ENCODE measurements at places on chromosomes 3 and 15.

DNA sequence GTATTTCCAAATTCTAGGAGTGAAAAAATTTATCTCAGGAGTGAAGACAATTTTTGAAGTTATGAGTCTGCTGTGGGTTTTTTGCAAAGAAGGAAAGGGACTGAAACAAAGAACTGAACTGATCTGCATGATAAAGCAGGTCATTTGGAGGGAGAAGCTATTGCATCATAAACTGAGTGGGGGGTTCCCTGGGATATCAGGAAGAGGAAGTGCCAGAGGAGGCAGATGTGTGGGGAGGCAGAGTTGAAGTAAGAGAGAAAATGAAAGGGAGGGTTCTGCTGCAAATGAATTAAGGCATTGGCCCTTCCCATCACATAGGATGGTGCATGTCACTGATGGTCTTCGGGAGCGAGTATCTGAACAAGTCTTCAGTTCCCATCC, 379.2 kb downstream of the VPS13C start:
- DNase-seq: no peak

DNA sequence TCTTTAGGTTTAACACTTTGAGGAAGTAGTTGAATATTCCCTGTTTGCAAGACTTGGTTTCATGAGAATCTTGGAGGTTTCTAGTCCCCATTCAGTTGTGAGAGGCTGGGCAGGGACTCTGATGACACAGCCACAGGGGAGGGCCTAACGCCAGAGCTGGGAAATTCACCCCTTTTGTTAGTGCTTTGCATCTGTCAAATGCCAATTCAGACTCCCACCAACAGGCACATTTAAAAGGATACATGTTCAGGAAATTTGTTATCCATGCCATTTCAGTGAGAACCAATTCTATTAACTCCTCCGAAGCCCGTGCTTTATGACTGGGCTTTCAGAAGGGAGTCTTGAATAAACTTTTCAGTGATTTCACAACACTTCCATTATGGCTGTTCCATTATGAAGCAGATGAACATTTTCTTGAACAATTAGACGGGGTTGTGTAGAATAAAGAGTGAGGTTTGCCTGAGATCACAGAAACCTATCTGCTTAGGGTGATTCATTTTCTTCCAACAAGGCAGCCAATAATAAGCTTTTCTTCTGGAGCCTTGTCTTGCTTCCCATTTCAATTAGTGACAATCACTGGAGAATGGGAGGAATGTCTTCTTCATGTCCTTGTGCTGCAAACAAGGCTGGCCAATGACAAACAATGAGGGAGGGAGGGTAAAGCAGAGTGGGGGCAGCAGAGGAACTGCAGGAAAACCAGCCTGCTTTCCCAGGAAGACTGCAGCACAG, 90.6 kb downstream of the SOX14 start:
- no peak for DNase-seq

- DNase-seq: no peak
Measured at GRCh38 chr15:69469467-69470201, 17.0 kb downstream of the RPLP1 start.

- DNase-seq: no peak
Measured at GRCh38 chr15:86879250-86880229, 799.9 kb downstream of the AGBL1 start.

DNA sequence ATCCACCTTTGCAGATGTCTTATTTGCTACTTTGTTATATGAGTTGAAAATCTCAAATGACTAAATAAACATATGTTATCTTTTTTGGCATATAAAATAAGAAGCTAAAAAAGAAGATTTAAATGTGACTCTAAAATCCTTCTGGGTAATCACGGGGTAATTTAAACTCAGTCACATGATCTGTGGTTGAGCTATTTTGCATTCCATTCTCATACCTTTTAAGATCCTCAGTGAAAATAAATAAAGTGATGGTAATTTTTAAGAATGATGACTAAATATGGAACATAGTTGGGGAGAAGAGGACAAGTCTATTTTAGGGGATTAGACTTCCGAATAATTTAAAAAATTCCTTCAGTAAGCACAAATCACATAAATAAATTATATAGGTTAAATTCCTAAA, 1076.8 kb downstream of the TUSC7 start:
- no peak for DNase-seq

DNA sequence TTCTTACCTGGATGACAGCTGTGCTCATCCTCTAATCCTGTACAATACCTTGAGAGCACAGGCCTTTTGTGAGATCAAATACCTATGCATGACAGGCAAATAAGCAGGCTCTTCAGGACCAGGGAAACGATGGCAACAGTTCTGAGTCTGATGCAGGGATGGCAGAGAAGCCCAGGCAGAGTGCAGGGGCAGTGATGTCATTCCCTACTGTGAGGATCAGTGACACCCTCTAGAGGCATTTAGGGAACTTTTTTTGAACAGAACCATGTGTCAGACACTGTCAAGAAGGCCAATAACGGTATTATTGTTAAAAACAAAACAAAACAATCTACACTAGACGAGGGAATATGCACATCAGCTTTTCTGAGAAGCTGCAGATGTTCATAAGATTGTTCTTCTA, 314.8 kb upstream of the CTDSPL start:
- no peak for DNase-seq

DNA sequence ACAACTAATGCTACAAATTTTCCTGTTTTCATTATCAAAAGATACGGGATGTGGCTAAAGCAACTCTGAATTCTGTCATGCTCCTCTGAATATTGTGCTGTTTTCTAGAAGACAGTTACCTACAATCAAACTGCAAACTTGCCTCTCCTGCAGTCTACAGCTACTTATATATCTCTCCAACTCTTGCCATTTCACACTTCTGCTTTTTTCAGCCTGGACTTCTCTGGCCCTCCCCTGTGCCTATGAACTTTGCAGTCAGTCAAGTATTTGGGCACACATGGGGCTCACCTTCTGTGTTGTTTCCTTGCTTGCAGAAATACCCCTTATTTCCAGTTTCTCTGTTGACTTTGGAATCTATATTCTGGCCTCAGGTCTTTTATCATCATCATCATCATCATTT, 575.6 kb downstream of the GRM7 start:
- no peak for DNase-seq

GRCh38 chr3:16067837-16068471, 106.5 kb upstream of the GALNT15 start:
- DNase-seq: no peak

DNA sequence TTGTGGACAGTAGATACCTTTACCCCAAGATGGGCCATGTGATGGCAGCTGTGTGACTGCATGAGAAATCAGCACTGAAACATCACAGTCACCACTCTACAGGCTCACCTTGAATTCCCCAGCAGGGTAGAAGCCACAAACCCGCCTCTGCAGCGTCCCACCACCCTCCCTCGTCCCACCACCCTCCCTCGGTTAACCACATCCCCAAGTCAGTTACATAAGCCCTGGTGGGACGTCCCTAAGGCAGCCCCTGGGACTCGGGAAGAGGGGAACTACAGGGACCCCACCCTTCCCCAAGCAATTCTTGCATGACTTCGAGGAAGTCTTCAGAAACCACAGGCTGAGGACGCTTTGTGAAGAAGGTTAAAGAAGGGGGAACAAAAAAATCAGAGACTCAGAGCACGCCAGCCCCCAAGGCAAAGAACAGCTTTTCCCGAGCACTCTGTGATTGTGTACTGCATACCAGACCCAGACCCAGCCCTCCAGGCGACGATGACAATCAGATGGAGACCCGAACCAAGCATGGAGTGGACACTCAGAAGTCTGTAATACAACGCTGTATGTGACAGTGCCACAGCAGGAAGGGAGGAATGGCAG, 60.5 kb downstream of the SH3BP5 start:
- peak; percentile 51 for DNase-seq

DNA sequence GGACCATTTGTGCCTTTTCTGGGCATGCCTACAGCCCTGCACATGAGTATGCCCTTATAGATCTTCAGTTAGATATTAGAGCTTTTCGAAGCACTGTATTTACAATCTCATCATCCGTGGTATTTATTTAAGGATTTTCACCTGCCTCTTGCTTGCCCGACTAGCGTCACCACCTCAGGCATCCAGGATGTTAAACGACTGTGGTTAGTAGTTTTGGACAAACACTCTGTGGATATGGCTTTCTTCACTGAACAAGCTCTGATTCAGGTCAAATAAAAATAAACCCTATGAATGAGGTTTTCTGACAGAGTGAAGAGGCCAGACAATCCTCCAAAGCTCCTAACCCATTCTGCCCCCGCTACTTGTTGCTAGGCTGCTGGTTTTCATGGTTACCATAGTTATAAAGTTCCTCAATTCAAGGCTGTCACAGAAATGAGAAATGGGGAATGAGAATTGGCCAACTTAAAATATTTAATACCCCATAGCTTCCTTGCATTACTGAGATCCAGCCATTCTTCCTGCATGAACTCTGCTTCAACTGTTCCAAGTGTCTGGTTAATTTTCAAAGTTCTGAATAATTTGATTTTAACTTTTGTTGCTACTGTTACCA, 440.1 kb downstream of the GABRG3 start:
- no peak for DNase-seq

DNA sequence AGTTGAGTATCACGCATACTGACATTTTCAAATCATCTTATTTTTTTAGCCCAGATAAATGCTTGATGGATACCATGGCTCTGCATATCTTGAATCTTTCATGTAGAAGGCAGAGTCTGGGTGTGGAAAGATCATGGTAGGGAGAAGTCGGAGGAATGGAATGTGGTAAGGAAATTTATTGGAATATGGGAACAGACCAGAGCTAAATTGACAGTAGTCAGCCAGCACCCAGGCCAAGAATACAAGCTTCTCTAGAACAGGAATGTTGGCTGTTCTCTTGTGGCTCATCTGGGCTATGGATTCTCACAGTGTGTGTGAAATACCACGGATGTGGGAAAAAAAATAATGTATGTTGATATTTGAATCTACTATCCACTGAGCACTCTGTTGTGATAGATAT, 305.7 kb upstream of the COL8A1 start:
- no peak for DNase-seq

- peak; percentile 44 for DNase-seq
Measured at GRCh38 chr3:46538803-46539442, 27.2 kb downstream of the LRRC2 start.

DNA sequence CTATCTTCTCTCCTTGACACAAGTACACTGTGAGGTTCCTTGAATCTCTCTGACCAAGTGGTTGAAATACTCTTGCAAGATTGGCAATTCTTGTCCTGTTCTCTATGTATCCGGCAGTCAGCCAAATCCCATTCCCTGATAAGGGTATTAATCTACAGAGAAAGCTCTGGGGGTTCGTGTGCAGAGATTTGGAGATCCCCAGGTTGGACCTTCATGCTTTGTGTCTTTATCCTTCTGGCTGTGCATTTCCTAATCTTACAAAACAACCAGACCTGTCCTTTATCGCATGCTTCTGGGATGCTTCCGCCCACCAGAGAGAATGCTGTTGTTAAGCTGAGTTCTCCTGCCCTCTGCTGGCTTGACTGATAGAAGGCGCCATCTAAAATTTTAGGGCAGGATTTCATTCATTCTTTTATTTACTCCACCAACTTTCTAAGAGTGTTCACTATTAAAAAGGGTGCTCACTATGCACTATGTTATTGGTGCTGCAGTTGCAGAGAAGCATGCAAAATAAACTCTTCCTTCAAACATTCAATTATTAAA, 8.6 kb upstream of the SST start:
- DNase-seq: no peak

DNA sequence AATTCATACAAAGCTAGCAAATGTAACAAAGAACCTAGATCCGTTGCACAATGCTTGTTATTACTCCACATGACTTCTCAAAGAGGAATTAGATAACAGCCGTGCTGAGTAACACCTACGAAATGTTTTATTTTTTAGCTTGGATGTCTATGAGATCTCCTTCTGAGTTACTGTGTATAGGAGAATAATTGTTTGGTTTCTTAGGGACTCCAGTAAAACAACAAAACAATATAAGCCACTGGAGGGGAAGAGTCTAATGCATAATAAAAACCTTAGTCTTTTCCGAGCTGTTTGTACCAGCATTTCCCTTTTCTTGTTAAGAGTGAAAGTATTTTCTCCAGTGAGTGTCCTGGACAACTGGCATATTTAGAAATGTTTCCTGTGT, 15.6 kb downstream of the SNAP23 start:
- DNase-seq: no peak

DNA sequence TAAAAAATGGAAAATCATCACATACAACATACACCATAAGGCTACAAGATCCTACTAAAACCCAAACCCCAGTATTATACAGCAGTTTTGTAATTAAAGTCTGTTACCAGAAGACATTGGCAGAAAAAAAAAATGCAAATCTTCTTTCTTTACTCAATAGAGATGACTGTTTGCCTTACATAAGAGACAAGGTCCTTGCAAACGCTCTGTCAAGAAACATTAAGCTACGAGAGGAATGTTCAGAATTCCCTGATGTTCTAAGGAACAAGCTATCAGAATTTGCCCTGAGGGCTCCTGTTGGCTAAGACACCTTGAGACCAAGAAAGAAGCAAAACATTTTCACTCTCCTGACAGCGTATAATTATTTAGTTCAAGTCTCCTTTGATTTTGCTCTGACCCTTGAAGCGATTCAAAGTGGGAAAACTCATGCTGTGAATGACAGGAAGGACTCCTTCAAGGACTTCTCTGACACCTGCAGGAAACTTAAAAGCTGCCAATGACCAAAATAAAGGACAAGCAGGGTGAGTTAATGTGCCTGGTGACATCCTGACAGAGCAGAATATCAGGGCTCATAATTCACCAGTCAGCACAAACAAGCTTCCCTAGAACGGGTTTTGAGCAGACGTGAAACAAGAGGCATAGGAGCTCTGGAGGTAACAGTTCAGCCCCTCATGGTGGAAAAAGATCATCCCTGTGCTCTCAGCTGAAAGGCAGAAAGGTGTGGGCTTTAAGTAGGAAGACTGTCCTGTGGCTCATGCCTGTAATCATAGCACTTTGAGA, 2.5 kb downstream of the SCAMP2 start:
- no peak for DNase-seq

- DNase-seq: no peak
Measured at GRCh38 chr15:73225358-73226015, 143.3 kb downstream of the HCN4 start.

DNA sequence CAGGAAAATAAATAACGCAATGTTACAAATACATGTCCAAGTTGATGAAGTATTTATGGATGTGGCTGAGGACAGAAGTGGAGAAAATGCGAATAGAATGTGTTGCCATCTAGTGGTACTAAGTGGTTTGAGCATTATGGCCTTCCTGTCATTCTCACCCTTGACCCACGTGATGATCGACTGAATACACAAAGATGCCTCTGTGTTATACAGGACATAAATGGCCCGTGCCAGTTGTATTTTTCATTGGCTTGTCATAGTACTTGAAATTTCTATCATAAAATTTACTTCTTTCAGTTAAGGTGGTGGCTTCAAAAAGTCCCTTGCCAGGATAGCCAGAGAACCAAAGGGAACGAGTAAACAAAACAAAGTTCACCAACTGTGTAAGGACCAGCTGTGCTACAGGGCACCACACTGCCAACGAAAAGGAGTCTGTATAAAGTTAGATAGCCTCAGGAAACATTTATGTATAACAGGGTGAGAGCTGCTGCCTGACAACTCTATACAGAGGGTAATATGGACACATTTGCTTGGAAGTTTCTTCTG, 103.7 kb downstream of the MYH15 start:
- DNase-seq: no peak

DNA sequence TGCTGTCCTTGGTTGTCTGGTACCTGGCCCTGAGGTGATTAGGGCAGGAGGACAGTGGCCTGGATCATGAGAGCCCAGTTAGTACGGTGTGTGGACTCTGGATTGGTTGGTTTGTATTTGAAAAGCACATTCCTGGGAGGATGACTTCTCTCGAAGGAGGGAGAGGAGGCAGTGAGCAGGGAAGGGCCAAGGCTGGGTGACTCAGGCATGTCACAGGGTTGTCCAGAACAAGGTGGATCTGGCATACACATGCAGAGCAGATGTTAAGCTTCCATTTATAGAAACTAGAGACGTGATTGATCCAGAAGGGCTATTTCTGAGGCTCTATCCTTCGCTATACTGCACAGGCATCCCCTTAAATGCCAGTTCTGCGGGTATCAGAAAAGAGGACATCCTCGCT, 34.4 kb downstream of the FAM240A start:
- DNase-seq: no peak

All from stimulated activated CD8-positive, alpha-beta memory T cell treated with anti-CD3 and anti-CD28 coated beads, Interleukin-7, amount 100 ng/mL, for 24 hours (primary cell).